Activated T-cell treated with anti-CD3 and anti-CD28 coated beads for 24 hours (primary cell): ENCODE measurements at places on chromosomes 12 and 14.

DNA sequence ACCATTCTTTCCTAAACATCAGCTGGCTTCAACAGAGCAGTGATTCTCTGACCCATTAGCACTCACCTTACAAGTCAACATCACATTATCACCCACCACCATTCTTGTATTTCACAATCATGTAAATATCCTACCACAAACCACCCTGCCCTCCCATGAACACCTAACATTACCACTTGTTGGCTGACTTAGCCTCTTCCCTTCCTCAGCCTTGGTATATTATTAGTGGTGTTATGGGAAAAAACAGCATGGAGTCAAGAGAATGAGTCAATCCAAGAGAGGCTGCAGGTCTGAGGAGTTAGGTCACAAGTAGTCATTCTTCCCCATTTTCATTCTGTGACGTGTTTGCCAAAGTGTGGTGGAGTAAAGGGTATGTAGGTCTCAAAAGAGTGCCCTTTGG is 22.3 kb upstream of the MGP start:
- DNase-seq = no peak

DNA sequence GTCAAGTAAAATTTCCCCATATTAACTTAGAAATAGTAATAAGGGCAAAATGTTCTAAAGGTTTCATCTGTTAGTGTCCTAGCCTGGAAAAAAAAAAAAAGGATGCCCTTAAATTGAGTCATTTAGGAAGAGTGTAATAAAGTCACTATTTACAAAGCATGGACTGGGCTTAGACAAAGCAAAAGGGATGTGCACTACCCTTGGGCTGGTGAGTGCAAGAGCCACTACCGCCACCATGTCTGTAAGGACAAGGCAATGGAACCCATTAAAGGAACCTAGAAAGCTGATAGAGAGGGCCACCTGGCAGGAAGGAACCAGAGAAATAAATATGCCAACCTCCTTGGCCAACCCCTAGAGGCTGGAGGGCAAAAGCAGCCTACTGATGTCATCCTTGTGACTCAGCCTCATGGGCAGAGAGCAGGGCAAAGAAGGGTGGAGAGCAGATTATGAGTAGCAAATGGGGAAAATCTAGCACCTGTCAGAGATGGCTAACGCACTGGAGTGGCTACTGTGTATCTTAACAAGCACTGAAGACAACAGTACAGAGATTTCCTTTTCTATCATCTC is 59.5 kb upstream of the FUT8 start:
- DNase-seq = no peak

GRCh38 chr12:131060011-131060703 is 106.5 kb downstream of the ADGRD1 start:
- DNase-seq = no peak

- DNase-seq = no peak
Measured at GRCh38 chr12:95700316-95700785, 90.2 kb downstream of the NTN4 start.

- no peak for DNase-seq
Measured at GRCh38 chr12:3341594-3341993, 149.4 kb upstream of the PRMT8 start.

DNA sequence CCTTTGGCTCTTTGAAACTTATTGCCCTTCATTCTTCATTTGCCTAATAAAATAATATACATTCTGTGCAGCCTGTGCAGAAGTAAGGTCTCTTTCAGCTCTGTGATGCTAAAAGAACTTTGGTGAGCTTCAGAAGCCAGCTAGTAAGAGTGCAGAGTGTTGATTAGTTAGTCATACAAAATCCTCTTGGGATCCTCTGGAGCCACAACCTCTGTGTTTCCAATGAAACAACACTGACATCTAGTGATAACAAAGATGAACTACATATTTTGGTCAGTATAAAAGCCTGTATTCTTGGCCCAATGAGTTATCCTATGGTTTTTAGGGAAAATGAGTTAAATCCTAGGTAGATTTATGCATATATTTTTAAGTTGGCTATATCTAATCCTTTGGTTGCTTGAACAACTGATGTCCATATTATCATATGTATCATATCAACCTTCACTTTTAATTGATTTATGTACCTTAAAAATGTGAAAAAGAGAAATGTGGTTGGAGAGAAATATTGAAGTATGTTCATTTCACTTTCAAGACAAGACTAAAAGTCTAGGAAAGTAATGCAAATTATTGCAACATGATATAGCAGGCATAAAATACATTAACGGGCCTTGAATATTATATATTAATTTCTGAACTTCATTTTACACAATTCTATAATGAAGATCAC is 158.4 kb downstream of the KLHL28 start:
- DNase-seq = no peak

- no peak for DNase-seq
Measured at GRCh38 chr14:90301668-90302090, 30.1 kb downstream of the NRDE2 start.

GRCh38 chr12:115204957-115205754 is 521.2 kb upstream of the TBX3 start:
- DNase-seq = no peak

- no peak for DNase-seq
Measured at GRCh38 chr14:72366619-72367018, 434.4 kb downstream of the RGS6 start.

DNA sequence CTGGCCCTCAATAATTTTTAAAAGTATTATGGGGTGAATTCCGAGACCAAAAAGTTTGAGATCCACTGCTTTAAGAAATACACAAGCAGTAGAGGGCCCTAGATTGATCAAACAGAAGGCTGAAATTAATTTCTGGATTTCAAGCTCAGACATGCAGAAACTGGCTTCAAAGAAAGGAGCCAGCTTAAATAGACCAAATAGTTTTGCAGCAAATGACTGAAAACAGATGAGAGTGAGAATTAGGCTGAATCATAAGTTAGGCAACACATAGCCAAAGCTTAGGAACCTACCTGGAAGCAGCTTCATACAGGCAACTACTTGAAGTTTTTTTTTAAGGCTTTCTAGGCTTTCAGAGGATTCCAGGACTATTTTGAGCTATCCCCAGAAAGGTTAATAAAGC is 12.4 kb downstream of the ATF7 start:
- no peak for DNase-seq

GRCh38 chr14:71395151-71395604 is 487.9 kb downstream of the PCNX1 start:
- no peak for DNase-seq

GRCh38 chr12:9243999-9244649 is 35.9 kb upstream of the PZP start:
- no peak for DNase-seq

DNA sequence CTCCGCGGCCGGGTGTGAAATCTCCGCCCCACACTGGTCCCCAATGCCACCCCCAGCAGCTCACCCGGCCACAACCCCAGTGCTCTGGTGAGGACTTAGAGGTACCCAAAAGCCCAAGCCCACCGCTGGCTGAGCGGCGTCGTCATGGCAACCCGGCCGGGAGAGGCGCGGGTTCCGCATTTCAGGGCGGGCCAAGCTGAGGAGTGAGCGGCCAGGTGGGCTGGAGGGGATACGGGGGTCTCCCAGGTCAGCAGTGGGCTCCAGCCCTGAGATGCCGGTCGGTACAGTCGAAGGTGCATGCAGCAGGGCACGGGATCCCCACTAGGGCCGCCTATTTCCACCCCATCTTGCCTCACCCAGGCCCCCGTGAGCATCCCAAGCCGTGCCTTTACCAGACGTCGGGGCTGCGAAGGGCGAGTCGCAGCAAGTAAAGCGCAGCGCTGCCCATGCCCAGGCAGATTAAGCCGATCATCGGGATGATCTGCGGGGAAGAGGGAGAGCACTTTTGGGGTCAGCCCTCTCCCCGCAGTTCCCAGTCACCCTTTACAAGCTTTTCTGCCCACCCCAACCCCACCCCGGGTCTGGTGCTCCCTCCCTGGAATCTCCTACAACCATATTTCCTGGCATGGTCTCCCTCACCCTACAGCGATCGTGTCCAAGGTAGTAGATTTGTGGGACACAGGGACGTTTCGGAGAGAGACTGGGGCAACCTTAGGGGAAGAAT is 6.9 kb downstream of the SHMT2 start:
- DNase-seq = no peak
